Stimulated activated CD4-positive, alpha-beta T cell treated with anti-CD3 and anti-CD28 coated beads, Interleukin-15, amount 100 ng/mL, for 1 hour (primary cell): ENCODE measurements at places on chromosomes 6 and 20.

DNA sequence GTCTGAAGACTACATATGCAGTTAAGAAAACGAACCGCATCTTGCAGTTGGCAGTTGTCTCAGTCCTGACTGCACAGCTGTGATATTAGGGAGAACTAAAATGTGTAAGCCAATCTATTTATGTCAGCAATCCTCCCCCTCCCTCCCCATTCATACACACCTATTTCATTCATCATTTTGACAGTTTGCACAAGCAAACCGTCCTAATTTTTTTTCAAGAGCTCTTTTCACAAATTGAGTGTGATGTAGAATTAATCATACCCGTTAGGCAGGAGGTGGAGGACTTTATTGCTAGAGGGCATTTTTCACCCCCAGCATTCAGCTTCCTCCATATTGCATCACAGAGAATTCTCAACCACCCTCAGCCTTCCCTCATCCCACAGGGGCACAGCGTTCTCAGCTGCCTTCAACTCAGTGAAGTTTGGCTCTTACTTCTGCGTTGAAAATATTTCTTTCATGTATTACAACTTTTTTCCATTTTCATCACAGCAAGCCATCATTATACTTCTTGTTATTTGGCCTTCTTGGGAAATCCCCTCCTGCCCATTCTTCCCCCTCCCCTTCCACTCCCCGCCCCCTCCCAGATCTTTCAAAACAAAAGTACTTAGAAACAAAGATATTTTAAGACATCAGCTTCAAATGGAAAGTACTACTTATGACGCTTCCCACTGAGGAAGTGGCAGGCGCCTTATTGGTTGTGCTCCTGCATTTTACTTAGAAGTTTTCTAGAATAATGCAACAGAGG is 37.5 kb downstream of the NOX3 start:
- DNase-seq = peak; percentile 30

DNA sequence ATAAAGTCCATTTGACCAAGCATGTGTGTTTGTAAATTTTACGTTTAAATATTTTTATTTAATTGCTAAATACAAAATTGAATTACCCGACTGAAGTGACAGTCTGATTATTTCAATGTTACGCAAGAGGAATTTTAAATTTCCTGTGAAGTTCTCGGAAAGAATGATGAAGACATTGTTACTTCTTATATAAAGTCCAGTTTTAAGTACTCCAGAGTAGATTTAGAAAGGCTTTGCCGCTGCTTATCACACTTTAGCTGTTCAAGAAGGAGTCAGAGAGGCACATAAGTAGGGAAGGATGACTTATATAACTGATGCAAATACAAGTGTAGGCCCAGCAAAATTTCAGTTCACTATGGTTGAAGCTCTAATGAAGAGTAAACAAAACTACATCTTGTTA is 265.1 kb upstream of the CITED2 start:
- DNase-seq = no peak

- DNase-seq = no peak
These were observed 26.5 kb downstream of the ANKRD6 start for GRCh38 chr6:89459501-89459900.

DNA sequence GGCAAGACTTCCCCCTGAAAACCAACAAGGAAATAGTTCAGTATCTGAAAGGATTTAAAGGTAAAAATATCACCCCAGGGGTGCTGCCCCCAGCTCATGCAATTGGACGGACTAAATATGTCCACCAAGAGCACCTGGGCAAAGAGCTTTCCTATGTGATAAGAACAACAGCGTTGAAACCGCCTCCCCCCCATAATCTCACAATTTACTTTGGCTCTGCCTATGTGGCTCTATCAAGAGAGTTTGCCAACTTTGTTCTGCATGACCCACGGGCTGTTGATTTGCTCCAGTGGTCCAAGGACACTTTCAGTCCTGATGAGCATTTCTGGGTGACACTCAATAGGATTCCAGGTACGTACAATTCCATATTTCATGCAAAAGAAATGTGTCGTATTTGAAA is 35.8 kb downstream of the GCNT2 start:
- no peak for DNase-seq

DNA sequence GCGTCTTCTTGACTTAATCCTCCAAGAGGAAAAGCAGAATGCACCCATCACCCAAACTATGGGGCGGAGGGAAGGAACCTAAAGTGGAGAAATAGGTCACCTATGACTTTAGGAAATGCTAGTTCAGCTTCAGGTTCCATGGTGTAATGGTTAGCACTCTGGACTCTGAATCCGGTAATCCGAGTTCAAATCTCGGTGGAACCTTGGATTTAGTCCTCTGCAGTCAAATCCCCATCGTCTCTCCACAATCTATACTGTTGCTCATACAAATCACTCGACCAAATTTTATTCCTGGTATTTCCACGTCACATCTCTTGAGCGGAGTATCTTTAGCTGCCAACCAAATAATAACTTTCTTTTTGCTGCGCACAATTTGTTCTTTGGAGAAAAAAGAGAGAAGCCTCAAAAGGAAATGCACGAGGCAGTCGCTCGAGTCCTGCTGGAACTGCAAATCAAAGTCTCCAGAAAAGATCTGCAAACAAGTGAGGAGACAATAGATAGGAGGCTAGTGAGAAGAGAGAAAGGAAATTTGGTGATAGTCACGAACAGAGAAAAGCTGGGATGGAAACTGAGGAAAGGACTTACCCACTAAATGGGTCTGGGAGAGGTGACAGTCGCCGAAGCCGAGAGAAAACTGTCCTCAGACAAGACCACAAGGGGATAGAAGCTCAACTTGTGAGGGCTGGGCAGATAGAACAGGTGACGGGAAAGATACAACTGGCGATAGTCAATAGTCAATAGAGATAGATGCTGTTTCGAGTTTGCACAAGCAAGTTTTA is 16.6 kb downstream of the POM121L2 start:
- no peak for DNase-seq

- DNase-seq = no peak
These were observed 144.6 kb downstream of the ELOVL4 start for GRCh38 chr6:79802657-79803300.

DNA sequence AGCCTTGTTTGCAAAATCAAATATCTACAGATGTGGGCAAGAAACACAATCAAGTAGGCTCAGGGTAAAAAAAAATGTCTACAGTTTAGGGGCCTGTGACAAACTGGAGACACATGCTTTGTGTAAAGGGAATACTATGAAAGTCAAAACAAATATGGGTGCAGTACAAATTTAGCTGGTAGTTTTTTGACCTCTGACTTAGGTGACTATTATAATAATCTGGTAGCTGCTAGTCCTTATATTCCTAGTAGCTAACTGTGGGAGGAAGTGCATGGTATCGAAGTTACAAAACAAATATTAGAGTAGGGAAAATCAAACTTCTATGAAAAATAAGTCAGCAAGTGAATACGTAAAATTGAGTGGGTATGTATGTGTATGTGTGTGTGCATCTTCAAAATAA is 35.4 kb downstream of the CYP24A1 start:
- no peak for DNase-seq
